ENCODE measurements at places on chromosomes 2 and 18. TPM values are rescaled to one million over a fixed set of nuclear protein-coding genes. Genes with fewer than 3 reads are reported as not detected.
A peak's percentile ranks its signal among the peaks of the same experiment; 100 is the strongest.

Gene MREG
- total RNA-seq = 12.1 TPM

Gene ACMSD
- total RNA-seq = not detected

Gene CRACDL
- 0.18 TPM for total RNA-seq

Gene ACVR1C
- 0.73 TPM for total RNA-seq

Gene B4GALT6
- 1.0 TPM for total RNA-seq

DNA sequence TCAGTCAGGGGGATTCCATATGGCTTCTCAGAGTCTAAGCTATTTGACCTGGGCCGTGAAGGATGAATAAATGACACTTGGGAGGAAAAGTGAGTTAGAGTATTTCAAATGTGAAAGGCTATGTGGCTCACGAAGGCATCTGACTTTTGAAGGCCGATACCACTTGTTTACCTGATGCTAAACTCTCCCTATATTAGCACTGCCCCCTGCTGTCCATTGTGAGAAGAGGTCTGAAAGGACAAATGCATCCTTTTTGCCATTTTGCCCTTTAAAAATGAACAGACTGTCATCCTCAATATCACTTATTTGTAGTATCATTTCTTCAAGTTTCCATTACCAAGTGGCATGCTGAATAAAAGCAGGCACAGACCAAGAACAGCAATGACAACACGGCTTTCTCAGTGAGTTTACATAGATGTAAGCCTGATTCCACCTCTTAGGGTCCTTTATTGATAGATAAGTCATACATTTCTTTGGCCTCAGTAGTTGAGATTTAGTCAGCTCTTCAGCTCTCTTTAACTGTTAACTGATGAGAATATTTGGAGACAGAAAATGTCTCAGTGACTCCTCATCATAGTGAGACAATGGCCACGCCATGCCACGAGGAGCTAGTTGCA lies 40.1 kb downstream of the DOCK10 start:
- peaks cover 47% of the 10 kb centered on the region for H3K36me3 ChIP-seq
- no peak overlapping the region for H3K4me3 ChIP-seq
- DNase-seq = peak; percentile 85
- H3K27ac ChIP-seq = peak overlapping the region; percentile 78
- H3K4me1 ChIP-seq = peaks cover 80% of the 10 kb centered on the region

- peaks cover 12% of the 10 kb centered on the region for H3K36me3 ChIP-seq
- DNase-seq = no peak
- peak overlapping the region; percentile 90 for H3K4me3 ChIP-seq
- peaks cover 5% of the 10 kb centered on the region for H3K27me3 ChIP-seq
- H3K4me1 ChIP-seq = peaks cover 49% of the 10 kb centered on the region
Observed at GRCh38 chr18:10526561-10526949, 728 bp downstream of the NAPG start.

GRCh38 chr2:13009027-13009642 lies 292.4 kb downstream of the TRIB2 start:
- H3K27ac ChIP-seq = no peak overlapping the region
- peaks cover 6% of the 10 kb centered on the region for H3K4me1 ChIP-seq
- H3K4me3 ChIP-seq = no peak overlapping the region
- peaks cover 33% of the 10 kb centered on the region for H3K27me3 ChIP-seq
- DNase-seq = no peak

DNA sequence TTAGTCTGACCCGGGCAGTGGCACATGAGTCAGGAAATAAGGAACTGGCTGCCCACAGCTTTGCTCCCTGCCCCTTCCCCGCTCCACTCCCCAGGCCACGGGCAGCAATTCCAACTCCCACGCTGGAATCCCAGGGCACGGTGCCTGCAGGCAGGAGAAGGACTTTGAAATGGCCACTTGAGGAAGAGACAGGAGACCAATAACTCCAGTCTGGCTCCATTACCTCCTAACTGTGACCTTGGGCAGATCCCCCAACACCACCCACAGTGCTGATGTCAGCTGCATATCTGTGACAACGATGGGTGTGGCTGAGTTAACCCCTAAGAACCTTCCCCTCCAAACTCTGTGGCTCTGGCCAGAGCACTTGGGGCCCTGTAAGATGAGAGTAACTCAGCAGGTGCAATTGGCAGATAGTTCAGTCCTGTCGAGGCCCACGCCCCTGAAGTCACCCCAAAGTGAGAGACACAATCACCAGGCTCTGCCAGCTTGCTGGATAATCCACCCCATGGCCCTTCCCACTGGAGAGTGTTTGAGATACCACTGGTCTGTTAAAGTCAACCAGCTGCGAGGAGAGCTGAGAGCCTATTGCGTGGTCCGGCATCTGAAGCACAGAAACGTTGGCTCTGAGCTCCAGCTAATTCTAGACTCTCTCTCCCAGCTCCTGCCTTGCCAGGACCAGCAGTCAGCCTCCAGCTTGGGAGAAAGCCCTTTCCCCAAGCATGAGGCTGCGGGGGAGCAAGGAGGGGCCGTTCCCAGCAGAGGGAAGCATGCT lies 175.2 kb downstream of the TNS1 start:
- H3K4me1 ChIP-seq = no peaks in the 10 kb centered on the region
- no peaks in the 10 kb centered on the region for H3K36me3 ChIP-seq
- no peaks in the 10 kb centered on the region for H3K27me3 ChIP-seq
- no peak for DNase-seq
- H3K4me3 ChIP-seq = no peak overlapping the region

GRCh38 chr2:55063713-55064323 lies 13.6 kb upstream of the RTN4 start:
- peaks cover 9% of the 10 kb centered on the region for H3K4me1 ChIP-seq
- H3K36me3 ChIP-seq = peaks cover 3% of the 10 kb centered on the region
- no peak overlapping the region for H3K27ac ChIP-seq
- DNase-seq = no peak
- no peak overlapping the region for H3K4me3 ChIP-seq

DNA sequence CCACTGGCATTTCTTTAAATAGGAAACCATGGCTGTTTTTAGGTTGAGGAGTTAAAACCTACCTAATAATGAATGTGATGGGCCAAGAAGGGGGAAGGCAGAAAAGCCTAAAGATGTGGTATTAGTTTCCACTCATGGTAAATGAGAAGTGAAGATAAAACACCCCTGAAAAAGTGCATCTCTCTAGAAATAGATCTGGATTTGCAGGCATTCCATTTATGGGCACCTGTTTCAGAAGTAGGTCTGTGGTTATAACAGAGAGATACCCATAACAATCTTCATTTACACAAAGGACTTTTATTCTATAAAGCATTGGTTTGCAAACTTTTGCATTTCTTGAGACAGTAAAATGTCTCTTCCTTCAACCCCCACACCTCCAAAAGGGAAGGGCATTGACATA lies 62.1 kb downstream of the PRKCE start:
- DNase-seq = no peak
- no peaks in the 10 kb centered on the region for H3K36me3 ChIP-seq
- no peak overlapping the region for H3K4me3 ChIP-seq
- H3K27ac ChIP-seq = no peak overlapping the region
- H3K27me3 ChIP-seq = no peaks in the 10 kb centered on the region

- H3K27ac ChIP-seq = no peak overlapping the region
- no peaks in the 10 kb centered on the region for H3K4me1 ChIP-seq
- no peak overlapping the region for H3K4me3 ChIP-seq
- DNase-seq = no peak
- H3K27me3 ChIP-seq = no peaks in the 10 kb centered on the region
Observed at GRCh38 chr2:164696634-164697033, 75.4 kb upstream of the GRB14 start.

DNA sequence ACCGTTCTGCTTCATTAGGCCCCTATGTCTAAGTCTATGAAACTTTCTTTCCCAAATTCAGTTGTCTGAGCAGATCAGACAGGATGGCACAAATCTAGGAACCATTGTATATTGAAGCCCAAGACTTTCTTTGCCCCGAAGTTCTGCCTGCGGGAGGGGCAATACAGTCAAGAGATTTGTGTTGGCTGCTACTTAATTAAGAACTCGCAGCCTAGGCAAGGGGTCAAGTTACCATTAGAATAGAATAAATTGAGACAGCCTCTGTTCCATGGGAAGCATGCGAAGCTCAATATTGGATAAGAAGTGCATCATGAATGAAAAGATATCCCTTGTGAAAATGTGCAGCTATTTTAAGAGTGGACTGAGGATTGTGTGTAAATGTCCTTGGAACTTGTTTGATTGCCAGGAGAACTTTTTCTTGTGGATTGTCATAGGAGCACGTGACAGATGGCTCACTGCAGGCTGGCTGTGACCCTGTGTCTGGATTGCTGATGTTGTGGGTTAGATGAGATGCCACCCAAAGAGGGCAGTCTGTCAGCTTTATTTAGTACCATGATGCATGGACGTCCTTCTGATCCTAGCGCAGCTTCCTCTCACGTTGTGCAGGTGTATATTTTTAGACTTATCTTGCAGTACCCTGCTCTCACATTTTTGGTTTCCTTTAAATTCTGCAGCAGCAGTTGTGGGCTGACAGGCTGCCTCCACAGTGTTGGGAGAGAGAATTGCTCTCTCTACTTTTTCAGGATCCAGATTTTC lies 30.9 kb downstream of the HAUS1 start:
- H3K4me3 ChIP-seq = no peak overlapping the region
- peaks cover 4% of the 10 kb centered on the region for H3K4me1 ChIP-seq
- peaks cover 2% of the 10 kb centered on the region for H3K36me3 ChIP-seq
- no peak overlapping the region for H3K27ac ChIP-seq

- peaks cover 20% of the 10 kb centered on the region for H3K4me1 ChIP-seq
- no peak for DNase-seq
- peaks cover 2% of the 10 kb centered on the region for H3K36me3 ChIP-seq
- H3K27ac ChIP-seq = no peak within 1 kb of the TSS
Observed at GRCh38 chr18:904218-905090, at the start of gene ADCYAP1. TSS of gene ADCYAP1 (plus strand) at chr18:904871. CDS start at chr18:905387, 516 bp downstream.

DNA sequence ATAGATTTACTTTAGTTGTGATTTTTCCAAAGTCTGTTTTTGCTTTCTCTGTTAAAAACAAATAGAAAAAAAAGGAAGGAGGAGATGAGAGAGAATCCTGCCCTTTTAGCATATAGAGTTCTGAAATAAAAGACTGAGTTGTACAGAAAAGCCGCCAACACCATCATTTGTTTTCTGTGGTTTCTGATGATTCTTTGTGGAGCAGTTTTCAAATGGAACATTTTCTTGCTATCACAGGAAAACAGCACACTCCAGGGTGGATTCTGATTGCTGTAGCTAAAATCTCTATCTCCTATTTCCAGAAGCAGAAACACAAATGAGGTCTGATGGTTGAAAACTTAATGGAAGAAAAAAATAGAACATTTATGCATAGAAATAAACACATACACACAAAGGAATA lies 144.6 kb upstream of the L3MBTL4 start:
- H3K4me3 ChIP-seq = no peak overlapping the region
- H3K36me3 ChIP-seq = no peaks in the 10 kb centered on the region
- no peak for DNase-seq
- H3K4me1 ChIP-seq = no peaks in the 10 kb centered on the region

- H3K27me3 ChIP-seq = no peaks in the 10 kb centered on the region
- peaks cover 18% of the 10 kb centered on the region for H3K4me1 ChIP-seq
- no peak overlapping the region for H3K27ac ChIP-seq
- peaks cover 2% of the 10 kb centered on the region for H3K36me3 ChIP-seq
Observed at GRCh38 chr2:39408351-39409136, 28.5 kb downstream of the MAP4K3 start.

DNA sequence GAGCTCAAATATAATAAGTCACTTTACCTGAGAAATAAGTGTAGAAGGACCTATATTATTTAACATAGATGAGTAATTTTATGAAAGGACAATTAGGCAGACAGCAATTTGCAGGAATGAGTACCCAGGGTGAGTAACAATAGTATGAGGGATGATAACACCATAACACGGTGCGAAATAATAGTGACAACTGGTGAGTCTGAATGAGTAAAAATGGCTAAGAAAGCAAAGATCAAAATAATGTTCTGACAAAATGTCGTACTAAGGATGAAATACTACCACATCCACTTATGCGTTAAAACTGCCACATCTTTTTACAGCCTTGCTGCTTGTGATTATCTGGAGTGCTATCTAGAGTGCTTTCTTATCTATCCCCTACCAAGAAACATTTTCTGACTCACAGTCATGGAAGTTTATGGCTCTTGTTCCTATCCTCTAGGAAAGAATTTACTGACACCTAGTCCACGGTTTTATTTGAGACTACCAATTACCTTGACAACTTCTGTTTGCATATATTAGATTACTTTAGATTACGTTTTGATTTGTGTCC lies 929.7 kb downstream of the LRP1B start:
- H3K4me3 ChIP-seq = no peak overlapping the region

DNA sequence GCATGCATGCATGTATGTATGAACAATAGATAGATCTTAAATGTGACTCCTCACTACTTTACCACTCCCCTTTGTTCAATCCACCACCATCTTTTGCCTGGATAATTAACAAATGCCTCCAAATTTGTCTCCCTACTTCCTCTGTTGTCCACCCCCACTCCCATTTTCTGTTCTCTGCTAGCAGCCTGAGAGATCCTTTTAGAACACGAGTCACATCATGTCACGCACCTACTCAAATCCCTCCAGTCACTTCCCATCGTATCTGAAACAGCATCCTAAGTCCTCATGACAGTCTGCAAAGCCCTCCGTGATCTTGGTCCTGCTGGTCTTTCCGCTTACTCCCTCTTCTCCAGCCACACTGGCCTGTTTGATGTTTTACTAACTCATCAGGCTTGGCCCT lies 527.3 kb downstream of the EPHA4 start:
- no peak overlapping the region for H3K4me3 ChIP-seq
- H3K36me3 ChIP-seq = no peaks in the 10 kb centered on the region
- no peak for DNase-seq
- no peaks in the 10 kb centered on the region for H3K27me3 ChIP-seq

- no peaks in the 10 kb centered on the region for H3K36me3 ChIP-seq
- no peak for DNase-seq
- H3K4me3 ChIP-seq = no peak overlapping the region
- peaks cover 14% of the 10 kb centered on the region for H3K4me1 ChIP-seq
- no peaks in the 10 kb centered on the region for H3K27me3 ChIP-seq
- H3K27ac ChIP-seq = no peak overlapping the region
Observed at GRCh38 chr2:39409697-39410389, 27.2 kb downstream of the MAP4K3 start.

- no peak overlapping the region for H3K4me3 ChIP-seq
- H3K27me3 ChIP-seq = no peaks in the 10 kb centered on the region
- no peak for DNase-seq
- no peaks in the 10 kb centered on the region for H3K36me3 ChIP-seq
- H3K27ac ChIP-seq = no peak overlapping the region
- no peaks in the 10 kb centered on the region for H3K4me1 ChIP-seq
Observed at GRCh38 chr2:16038621-16039020, 98.3 kb downstream of the MYCN start.

GRCh38 chr18:79299711-79300110 lies 96.0 kb upstream of the NFATC1 start:
- H3K4me3 ChIP-seq = no peak overlapping the region
- H3K27me3 ChIP-seq = no peaks in the 10 kb centered on the region
- H3K4me1 ChIP-seq = no peaks in the 10 kb centered on the region
- H3K36me3 ChIP-seq = no peaks in the 10 kb centered on the region
- DNase-seq = no peak
- H3K27ac ChIP-seq = no peak overlapping the region

GRCh38 chr2:151789055-151789834 lies 39.0 kb downstream of the ARL5A start:
- H3K27ac ChIP-seq = no peak overlapping the region
- DNase-seq = no peak
- H3K27me3 ChIP-seq = no peaks in the 10 kb centered on the region
- H3K4me1 ChIP-seq = no peaks in the 10 kb centered on the region
- no peak overlapping the region for H3K4me3 ChIP-seq
